Islet precursor cell (in vitro differentiated cells): ENCODE measurements at places on chromosomes 6 and 20.
A peak's percentile ranks its signal among the peaks of the same experiment; 100 is the strongest.

DNA sequence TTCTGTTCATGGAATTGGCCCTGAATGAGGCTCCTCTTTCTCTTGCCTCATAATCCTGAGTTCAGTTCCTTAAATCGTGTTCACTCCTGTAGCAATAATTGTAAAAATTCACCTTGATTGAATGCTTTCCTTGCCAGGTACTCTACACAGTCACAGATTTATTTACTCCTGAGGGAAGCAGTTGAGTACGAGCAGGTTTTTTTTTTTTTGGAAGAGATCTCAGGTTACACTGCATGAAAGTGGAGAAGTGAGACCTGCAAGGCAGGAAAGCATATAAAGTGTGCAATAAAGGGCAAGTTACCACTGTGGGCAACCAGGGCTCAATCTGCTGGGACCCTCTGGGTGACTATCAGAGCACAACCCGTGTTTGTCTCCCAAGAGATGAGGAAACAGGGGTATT, 93.0 kb upstream of the DOK5 start:
- no peak for DNase-seq

DNA sequence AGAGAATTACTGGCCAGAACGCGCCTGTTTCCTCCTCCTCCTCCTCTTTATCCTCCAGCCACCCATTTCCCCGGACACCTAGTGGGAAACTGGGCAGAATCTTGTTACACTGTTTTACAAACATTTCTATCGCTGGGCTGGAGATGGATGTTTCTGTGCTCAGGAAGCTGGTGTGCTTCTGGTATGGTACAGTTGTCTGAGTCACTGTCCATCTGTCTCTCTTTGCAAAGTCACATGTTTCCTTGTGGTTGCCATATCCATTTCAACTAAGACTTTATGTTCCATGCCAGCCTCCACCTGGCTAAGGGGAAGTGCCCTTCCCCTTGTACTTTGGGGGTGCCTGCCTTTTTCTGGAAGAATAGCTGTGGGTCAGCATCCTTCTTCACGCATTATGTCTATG, 52.9 kb upstream of the SLC22A16 start:
- no peak for DNase-seq

DNA sequence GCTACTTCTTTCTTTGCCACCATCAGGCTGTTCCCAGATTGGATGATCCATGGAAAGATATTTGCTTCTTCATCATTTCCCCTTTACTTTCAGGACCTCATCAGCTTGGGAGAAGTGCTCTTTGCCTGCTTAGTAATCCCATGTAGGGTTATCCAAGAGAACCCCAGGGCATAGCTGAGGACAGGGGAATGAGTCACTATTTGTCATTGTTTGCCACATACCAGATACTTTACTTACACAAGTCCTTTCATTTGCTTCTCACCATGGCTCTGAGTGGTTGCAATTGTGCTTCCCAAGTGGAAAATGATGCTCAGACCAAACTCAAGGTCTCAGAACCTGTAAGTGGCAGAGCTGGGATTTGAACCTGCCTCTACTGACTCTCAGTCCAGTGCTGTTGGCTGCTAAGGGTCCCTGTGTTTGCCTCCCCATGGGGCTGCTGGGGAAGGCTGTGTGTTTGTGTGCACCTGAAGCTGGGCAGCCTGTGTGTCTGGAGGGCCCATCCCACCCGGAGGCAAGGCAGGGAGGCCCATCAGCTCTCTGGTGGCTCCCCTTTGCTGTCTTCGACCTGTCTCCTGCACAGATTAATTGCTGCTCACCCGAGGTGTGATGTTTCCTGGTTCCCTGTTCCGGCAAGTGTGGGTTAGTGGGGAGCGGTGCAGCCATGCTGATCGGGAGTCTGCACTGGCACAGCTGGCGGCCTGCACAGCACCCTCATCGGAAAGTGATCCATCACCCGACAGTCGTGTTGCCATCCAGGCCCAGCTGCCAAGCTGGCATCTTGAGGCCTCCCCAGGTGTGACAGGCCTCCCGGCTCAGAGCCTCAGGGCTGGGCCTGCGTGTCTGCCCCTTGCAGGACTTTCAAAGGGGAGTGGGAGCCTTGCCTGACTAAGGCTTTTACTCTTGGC, 228.8 kb downstream of the DHX35 start:
- DNase-seq, result peak; percentile 74

- no peak for DNase-seq
These were observed 52.4 kb downstream of the RALY start for GRCh38 chr20:34045930-34046725.

- DNase-seq, result no peak
These were observed 22.9 kb downstream of the KIF6 start for GRCh38 chr6:39702265-39702664.

GRCh38 chr20:41222703-41223102, 85.4 kb downstream of the PLCG1 start:
- DNase-seq, result no peak

DNA sequence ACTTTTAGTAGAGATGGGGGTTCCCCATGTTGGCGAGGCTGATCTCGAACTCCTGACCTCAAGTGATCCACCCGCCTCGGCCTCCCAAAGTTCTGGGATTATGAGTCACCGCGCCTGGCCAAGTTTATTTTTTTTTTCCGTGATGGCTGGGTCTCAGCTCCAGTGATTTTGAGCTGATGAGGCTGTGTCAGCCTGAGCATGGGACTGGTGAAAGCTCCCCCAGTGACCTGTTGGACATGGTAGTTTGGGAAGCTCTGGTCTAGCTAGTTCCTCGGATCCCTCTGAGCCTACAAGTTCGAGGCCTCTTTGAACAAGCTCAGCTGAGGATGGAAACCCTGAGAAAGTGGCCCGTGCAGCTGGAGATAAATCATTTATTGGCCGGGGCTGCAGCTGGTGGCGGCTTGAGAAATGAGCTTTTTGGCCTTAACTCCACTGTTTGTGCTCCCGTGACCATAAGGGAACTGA, 126.8 kb downstream of the SNX5 start:
- DNase-seq, result no peak

DNA sequence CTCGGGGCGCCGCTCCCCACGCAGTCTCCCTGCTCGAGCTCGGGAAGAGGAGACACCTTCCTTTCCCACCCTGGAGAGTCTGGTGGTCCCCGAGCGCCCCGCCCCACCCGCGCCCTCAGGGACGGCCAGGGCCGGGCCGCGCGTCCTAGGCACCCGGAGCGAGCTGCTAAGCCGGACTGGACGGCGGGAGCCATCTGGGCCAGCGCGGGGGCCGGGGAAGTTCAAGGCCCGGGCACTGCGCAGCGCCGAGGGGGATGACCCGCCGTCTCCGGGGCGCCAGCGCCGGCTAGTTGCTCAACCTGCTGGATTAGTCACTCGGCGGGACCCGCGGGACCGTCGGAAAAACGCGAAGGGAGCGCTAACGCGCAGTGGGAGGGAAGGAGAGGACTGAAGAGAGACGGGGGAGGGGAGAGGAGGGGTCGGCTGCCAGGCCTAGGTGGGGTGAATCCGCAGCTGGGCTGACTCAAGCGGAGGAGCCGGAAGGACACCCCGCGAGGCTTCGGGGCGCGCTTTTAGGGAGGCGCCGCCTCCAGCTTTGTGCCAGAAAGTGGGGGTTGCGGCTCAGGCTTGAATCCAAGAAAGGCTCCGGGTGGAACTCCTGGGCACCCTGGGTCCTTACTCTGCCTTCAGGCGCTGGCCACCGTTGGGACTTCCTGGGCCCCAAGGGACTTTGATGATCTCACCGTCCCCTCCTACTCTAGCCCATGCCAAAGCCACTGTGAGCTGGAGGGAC, 75.7 kb upstream of the FOXP4 start:
- DNase-seq, result peak; percentile 85

DNA sequence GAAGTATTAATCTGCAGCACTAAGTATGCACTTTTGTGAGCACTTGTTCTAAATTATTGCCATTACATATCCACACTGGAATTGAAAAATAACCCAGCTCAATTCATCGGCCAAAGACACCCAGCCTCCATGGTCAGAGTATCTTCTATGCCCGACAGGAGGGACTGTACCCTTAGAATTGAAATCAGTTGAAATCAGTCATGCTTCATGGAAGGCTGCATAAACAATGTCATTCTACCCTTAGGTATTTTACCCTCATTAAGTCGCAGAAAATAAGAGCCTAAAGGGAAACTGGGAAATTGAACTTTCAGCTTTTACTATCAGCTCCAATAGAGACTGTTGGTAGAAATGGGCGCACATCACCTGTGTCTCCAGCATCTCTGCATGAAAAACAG, 2.9 kb upstream of the RAMACL start:
- DNase-seq, result no peak

DNA sequence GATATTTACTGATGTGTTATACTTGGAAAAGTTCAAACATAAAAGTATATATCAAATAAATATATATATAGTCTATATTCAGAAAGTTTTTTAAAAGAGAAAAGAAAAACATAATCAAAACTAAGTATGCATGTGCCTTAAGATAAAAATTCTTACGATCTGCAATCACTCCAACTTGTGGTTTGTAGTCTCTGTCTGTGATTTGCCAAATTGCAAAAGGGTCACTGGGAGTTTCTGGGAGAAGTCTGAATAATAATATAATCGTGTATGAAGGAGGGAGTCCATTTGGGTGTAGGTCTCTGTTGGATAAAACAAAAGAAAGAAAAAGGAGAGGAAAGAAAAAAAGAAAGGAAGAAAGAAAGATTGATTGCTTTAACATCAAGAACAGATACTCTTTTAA, 92.4 kb downstream of the COL12A1 start:
- no peak for DNase-seq

DNA sequence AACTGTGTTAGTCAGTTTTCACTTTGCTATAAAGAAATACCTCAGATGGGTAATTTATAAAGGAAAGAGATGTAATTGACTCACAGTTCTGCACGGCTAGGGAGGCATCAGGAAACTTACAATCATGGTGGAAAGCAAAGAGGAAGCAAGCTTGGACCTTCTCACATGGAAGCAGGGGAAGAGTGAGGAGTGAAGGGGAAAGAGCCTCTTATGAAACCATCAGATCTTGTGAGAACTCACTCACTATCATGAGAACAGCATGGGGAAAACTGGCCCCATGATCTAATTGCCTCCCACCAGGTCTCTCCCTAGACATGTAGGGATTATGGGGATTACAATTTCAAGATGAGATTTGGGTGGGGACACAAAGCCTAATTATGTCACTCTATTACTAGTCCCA, 41.3 kb upstream of the PLAGL1 start:
- DNase-seq, result no peak

DNA sequence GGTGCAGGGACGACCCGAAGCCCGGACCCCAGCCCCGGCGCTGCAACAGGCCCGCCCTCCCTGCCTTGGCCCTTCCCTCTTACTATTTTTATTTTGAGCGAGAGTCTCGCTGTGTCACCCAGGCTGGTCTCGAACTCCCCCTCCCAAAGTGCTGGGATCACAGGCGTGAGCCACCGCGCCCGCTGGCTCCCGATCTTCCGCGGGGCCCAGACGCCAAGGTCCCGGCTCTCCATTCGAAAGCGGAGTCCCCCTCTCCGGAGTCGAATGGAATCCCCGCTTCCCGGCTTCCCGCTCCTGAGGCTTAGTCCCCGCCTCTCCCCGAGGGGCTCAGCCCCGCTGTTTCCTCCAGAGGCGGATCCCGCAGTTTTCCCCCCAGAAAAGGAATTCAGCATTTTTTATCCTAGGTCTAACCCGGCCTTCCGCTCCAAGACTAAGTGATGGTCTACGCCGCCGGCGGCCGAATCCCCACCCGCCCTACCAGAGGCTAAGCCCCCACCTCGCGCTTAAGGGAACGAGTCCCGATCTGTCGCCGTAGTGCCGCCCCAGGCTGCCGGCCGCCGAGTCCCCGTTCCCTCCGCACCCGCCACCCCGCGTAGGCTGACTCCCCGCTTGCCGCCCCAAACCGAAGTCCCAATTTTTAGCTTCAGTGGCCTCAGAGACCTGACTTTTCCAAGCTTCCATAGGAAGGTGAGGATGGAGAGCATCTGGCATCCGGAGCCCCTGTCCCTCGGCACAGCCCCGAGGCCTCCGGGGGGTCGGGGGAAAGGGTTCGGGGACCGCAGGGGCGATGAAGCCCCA, 11.5 kb upstream of the TMC2 start:
- peak; percentile 61 for DNase-seq

GRCh38 chr6:73514746-73515110, 6.1 kb downstream of the EEF1A1 start:
- peak; percentile 58 for DNase-seq

GRCh38 chr6:150632785-150633485, 33.2 kb downstream of the PLEKHG1 start:
- no peak for DNase-seq
